ENCODE measurements at places on chromosomes 7 and 10. TPM values are rescaled to one million over a fixed set of nuclear protein-coding genes. Genes with fewer than 3 reads are reported as not detected.
A peak's percentile ranks its signal among the peaks of the same experiment; 100 is the strongest.

NEUROD6 gene
- total RNA-seq, result not detected

CC2D2B gene
- 0.78 TPM for total RNA-seq

CYP2C18 gene
- not detected for total RNA-seq

COMTD1 gene
- total RNA-seq, result 13.9 TPM

DNA sequence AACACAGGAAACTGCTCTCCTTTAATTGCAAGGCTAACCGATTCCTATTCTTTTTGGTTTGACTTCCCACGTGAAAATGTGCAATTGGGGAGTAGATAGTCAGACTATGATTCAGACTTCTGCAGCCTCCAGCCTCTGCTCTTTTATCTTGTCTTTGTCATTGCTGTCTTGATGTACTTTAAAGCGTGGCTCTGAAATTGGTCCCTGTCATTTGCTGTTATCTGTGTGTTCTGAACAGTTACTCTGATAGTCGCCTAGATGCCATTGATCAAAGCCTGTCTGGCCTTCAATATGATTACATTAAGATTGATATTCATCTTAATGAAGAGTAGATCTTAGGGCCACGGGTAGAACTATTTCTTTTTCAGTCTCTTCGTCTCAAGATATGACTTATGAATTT lies 799.2 kb downstream of the REEP3 start:
- no peak overlapping the region for H3K27ac ChIP-seq
- peaks cover 41% of the 10 kb centered on the region for H3K27me3 ChIP-seq
- H3K36me3 ChIP-seq, result no peaks in the 10 kb centered on the region
- H3K4me1 ChIP-seq, result peaks cover 4% of the 10 kb centered on the region
- no peak overlapping the region for H3K4me3 ChIP-seq
- DNase-seq, result no peak

DNA sequence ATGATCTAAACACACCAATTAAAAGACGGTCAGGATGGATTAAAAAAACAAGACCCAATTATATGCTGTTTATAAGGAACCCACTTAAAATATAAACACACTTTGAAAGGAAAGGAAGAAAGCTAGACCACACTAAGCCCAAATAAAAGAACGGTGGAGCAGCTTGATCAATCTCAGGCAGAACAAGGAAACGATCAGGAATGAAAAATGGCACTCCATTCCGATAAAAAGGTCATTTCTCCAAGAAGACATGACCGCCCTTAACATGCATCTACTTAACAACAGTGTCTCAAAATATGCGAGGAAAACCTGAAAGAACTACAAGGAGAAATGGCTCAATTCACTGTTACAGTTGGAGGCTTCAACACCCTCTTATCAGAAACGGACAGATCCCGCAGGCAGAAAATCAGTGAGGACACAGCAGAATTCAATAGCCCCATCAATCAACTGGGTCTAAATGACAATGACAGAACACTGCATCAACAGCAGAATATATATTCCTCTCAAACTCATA lies 210.0 kb downstream of the MAD1L1 start:
- H3K4me1 ChIP-seq, result peaks cover 21% of the 10 kb centered on the region
- H3K27ac ChIP-seq, result no peak overlapping the region
- H3K36me3 ChIP-seq, result peaks cover 30% of the 10 kb centered on the region
- no peak overlapping the region for H3K4me3 ChIP-seq
- no peak for DNase-seq

DNA sequence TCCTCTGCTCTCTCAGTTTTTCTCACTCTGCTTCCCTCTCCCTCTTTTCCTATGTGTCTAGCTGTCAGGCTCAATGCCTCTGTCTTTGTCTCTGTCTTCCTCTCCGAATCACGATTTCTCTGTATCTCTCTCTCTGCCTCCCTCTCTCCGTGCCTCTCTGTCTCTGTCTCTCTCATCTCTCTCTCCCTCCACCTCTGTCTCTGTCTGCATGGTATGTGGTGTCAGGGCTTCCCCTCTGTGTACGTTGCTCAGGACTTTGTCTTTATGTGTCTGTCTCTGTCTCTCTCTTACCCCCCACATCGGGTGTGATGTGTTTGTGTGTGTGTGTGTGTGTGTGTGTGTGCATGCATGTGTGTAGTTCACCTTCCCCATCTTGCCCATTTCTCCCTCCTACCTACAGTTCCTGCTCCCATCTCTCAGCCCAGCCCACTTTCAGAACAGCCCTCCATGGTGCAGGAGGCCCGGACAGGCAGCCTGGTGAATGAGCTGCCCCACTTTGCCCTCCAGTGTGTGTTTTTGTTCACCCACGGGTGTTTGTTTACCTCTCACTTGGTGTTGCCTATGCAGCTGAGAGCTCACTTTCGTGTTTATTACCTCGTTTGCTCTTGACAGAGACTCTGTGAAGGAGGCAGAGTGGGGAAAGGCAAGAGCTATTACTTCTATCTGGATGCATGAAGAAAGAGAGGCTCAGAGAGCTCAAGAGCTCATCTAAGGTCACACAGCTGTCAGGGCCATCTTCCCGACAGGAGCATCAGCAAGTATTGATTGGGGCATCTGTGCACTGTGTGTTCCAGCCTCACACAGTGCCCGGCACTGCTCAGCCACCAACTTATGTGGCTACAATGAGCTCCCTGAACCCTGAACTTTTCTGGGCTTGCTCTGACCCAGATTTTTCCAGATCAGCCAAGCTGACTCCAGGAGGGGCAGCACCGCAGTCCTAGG lies 163.5 kb upstream of the ZMIZ1 start:
- no peak for DNase-seq
- peaks cover 3% of the 10 kb centered on the region for H3K27me3 ChIP-seq
- no peak overlapping the region for H3K27ac ChIP-seq
- H3K4me3 ChIP-seq, result no peak overlapping the region

DNA sequence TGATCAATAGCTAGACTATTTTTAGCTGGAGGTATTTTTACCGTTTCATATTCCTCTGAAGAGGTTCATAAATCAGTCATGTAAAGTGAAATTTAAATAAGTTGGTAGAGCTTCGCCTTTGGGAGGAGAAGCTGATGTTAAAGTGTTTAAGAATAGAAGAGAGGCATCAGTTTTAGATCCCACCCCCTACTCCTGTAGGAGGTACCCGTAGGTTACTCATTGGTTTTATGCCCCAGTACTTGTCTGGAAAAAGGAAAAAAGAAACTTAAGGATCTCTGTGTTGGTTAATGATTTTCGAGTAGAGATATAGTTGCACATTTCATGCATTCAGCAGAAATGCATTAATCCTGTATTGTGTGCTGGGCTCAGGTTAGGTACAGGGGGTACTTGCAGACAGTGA lies 8.7 kb downstream of the ZNF365 start:
- H3K36me3 ChIP-seq, result no peaks in the 10 kb centered on the region
- H3K4me1 ChIP-seq, result peaks cover 7% of the 10 kb centered on the region
- no peak overlapping the region for H3K27ac ChIP-seq
- no peaks in the 10 kb centered on the region for H3K27me3 ChIP-seq
- no peak for DNase-seq
- H3K4me3 ChIP-seq, result no peak overlapping the region

- no peaks in the 10 kb centered on the region for H3K36me3 ChIP-seq
- H3K27me3 ChIP-seq, result no peaks in the 10 kb centered on the region
- H3K4me1 ChIP-seq, result peaks cover 40% of the 10 kb centered on the region
These were observed 11.4 kb upstream of the RBM20 start for GRCh38 chr10:110632591-110633215.

DNA sequence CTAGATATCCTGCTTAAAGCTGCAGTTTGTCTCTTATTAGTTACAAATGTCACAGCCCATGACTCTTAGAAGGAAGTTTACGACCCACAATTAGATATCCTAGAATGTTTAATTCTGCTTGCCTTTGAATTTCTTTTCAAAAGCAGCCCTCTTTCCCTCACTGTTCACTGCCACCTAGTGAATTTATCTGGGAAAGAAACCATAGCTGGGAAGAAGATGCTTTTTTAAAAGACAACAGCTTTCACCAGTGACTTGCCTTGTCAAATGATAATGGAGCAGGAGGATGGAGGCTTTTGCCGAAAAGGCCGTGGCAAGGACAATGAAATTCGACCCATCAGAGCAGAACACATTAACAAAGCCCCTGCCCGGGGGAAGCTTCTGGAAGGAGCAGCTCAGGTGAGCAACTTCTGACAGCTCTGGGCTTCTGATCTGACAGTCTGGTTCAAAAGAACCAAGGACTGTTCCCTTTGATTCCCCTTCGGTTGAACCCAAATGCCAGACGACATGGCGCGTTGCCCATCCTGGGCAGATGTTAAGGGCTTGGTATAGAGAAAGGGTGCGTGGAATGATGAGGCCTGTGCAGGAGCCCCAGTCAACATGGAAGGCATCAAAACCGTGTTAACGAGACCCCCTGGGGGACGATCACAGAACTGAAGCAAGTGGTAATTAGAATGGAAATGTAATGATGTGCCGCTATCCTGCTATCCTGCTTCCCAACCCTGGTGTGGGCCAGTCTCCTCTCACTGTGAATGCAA lies 236.8 kb downstream of the FRMD4A start:
- H3K36me3 ChIP-seq, result no peaks in the 10 kb centered on the region
- H3K4me1 ChIP-seq, result peaks cover 22% of the 10 kb centered on the region
- DNase-seq, result no peak
- peaks cover 2% of the 10 kb centered on the region for H3K27me3 ChIP-seq
- no peak overlapping the region for H3K27ac ChIP-seq

DNA sequence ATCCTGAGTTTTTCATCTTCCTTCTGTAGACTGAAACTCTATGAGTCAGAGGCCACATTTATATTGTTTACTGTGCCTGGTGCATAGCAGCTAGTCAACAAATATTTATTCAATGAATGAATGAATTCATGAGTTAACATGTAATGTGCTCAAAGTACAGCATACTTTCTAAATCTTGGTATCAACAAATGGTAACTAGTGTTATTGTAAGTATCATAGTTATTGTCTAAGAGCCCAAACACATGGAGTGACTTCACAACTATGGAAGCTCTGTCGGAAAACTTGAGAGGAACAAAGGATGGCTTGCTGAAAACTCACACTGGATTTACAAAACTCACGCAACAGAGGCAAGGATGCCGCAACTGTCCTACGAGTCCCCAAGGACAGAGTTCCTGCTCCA lies 35.9 kb downstream of the DENND2A start:
- no peak overlapping the region for H3K4me3 ChIP-seq
- no peaks in the 10 kb centered on the region for H3K4me1 ChIP-seq
- peaks cover 13% of the 10 kb centered on the region for H3K36me3 ChIP-seq
- DNase-seq, result no peak
- H3K27ac ChIP-seq, result no peak overlapping the region

- peaks cover 15% of the 10 kb centered on the region for H3K36me3 ChIP-seq
- H3K27me3 ChIP-seq, result no peaks in the 10 kb centered on the region
- DNase-seq, result no peak
- H3K27ac ChIP-seq, result no peak overlapping the region
- H3K4me1 ChIP-seq, result peaks cover 19% of the 10 kb centered on the region
These were observed 101.1 kb downstream of the ELAPOR2 start for GRCh38 chr7:86958380-86958779.

GRCh38 chr7:82506208-82506607 lies 62.6 kb upstream of the CACNA2D1 start:
- no peak for DNase-seq
- H3K4me1 ChIP-seq, result no peaks in the 10 kb centered on the region
- H3K27me3 ChIP-seq, result peaks cover 3% of the 10 kb centered on the region
- H3K4me3 ChIP-seq, result no peak overlapping the region

DNA sequence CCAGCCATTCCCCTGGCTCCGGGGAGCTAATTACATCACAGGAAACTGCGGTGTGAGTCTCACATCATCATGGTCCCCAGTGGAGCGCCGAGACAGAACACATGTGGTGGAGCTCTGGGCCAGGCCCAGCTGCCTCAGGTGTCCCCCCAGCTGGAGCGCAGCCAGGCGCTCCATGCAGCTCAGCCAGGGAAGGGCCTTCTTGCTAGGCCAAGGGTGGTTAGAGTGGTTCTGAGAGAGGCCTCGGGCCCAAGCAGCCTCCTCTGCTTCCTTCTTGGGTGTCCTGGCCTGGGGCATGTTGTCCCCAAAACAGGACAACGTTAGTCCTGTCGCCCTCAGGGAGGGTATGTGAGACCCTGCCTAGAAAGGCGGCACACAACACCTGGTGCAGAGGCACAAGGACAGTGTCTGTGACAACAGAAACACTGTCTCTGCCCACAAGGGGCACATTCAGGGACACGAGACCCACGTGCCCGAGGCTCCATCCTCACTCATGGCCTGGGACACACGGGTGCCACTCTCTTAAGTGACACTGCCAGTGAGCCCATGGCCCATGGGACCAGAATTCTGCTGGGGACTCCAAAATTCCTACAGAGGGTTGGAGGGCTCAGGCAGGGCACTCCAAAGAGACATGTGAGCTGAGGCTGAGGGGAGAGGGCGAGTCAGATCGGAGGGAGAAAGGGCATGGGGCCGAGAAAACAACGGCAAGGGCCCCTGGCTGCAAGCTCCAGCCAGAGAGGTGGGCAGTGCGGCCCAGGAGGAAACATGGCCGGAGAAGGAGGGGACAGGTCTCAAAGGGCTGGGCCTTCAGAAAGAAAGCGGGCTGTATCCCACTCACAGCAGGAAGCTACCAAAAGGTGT lies 37.0 kb upstream of the RET start:
- peaks cover 6% of the 10 kb centered on the region for H3K27me3 ChIP-seq
- DNase-seq, result peak; percentile 8
- no peaks in the 10 kb centered on the region for H3K36me3 ChIP-seq
- H3K4me1 ChIP-seq, result peaks cover 2% of the 10 kb centered on the region

GRCh38 chr10:65892284-65892683 lies 1033.6 kb upstream of the LRRTM3 start:
- H3K4me1 ChIP-seq, result peaks cover 13% of the 10 kb centered on the region
- H3K4me3 ChIP-seq, result no peak overlapping the region
- H3K27me3 ChIP-seq, result no peaks in the 10 kb centered on the region
- DNase-seq, result no peak
- H3K36me3 ChIP-seq, result no peaks in the 10 kb centered on the region

GRCh38 chr10:77486517-77486916 lies 151.1 kb downstream of the KCNMA1 start:
- no peak overlapping the region for H3K27ac ChIP-seq
- no peak for DNase-seq
- peaks cover 6% of the 10 kb centered on the region for H3K4me1 ChIP-seq
- no peaks in the 10 kb centered on the region for H3K36me3 ChIP-seq
- no peaks in the 10 kb centered on the region for H3K27me3 ChIP-seq

DNA sequence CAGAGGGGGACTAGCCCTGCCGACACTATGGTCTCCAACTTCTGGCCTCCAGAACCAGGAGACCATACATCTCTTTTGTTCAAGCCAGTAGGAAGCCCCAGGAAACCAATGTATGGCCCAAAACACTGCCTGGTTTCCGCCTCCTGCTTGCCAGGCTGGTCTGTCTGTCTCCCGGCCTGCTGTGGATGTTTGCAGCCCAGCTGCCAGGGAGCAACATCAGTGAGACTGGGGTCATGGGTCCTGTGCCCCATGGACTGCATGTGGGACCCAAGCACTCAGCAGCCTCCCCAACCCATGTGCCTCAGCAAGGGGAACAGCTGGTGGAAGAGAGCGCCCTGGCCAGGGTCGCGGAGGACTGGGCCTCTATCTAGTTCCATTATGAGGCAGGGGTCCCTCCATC lies 33.4 kb upstream of the NUB1 start:
- H3K36me3 ChIP-seq, result no peaks in the 10 kb centered on the region
- no peak overlapping the region for H3K27ac ChIP-seq
- no peak for DNase-seq
- no peak overlapping the region for H3K4me3 ChIP-seq

- peaks cover 13% of the 10 kb centered on the region for H3K4me1 ChIP-seq
- no peak overlapping the region for H3K4me3 ChIP-seq
- no peak for DNase-seq
- H3K36me3 ChIP-seq, result no peaks in the 10 kb centered on the region
These were observed 41.8 kb downstream of the FAM20C start for GRCh38 chr7:234051-234707.

GRCh38 chr10:76523246-76523645 lies 1091.8 kb downstream of the LRMDA start:
- peak overlapping the region; percentile 34 for H3K27ac ChIP-seq
- no peak for DNase-seq

- peaks cover 13% of the 10 kb centered on the region for H3K4me1 ChIP-seq
- H3K27ac ChIP-seq, result no peak overlapping the region
- no peaks in the 10 kb centered on the region for H3K27me3 ChIP-seq
- no peak for DNase-seq
- peaks cover 18% of the 10 kb centered on the region for H3K36me3 ChIP-seq
- H3K4me3 ChIP-seq, result no peak overlapping the region
These were observed 40.9 kb downstream of the C1GALT1 start for GRCh38 chr7:7223250-7223649.
